IMR-90 (cell line): ENCODE measurements at places on chromosomes 5 and 9.

DNA sequence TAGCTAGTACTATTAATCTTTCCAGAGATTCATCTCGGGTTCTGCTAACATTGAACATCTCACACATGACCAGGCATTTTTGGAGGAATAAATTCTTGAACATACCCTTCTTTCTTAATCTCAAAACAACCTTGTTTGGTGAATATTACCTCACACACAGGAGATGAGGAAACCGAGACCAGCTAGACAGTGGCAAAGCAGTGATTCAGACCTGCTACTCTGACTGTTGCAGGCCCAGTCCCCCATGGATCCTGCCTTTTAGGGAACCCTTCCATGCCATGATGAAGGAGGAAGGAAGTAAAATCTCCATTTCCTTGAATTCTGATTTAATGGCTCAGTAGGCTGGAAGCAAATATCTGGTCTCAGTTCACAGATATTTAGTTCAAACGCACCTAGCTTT is 2.6 kb downstream of the PCSK5 start:
- H3K27ac ChIP-seq, result no peak overlapping the region
- H3K4me1 ChIP-seq, result no peaks in the 10 kb centered on the region
- H3K4me3 ChIP-seq, result no peak overlapping the region
- H3K36me3 ChIP-seq, result no peaks in the 10 kb centered on the region
- DNase-seq, result no peak

DNA sequence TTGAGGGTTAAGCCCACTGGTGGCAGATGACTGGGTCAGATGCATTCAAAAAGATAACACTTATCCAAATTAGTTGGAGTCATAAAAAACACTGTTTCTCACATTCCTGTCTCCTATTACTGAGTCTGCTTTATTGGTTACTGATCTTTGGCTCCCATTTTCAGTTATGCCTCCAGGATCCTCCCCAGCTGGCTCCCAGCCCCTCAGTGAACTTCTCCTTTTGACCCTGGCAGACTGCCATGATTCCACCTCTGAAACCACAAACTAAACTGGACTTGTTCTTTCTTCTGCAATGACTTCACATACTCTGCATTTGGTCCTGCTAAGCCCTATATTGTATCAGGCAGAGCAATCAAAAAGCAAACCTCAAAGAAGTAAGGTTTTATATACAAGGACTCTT is 860.8 kb upstream of the DMAC1 start:
- no peak for DNase-seq
- H3K27me3 ChIP-seq, result no peaks in the 10 kb centered on the region
- no peak overlapping the region for H3K27ac ChIP-seq
- no peaks in the 10 kb centered on the region for H3K4me1 ChIP-seq
- no peaks in the 10 kb centered on the region for H3K36me3 ChIP-seq
- no peak overlapping the region for H3K4me3 ChIP-seq

GRCh38 chr9:85741095-85741874 is 469 bp downstream of the AGTPBP1 start:
- no peaks in the 10 kb centered on the region for H3K36me3 ChIP-seq
- H3K4me1 ChIP-seq, result no peaks in the 10 kb centered on the region
- H3K27me3 ChIP-seq, result peaks cover 17% of the 10 kb centered on the region

- no peak for DNase-seq
- no peaks in the 10 kb centered on the region for H3K4me1 ChIP-seq
- no peak overlapping the region for H3K27ac ChIP-seq
- H3K4me3 ChIP-seq, result no peak overlapping the region
- H3K27me3 ChIP-seq, result peaks cover 11% of the 10 kb centered on the region
- no peaks in the 10 kb centered on the region for H3K36me3 ChIP-seq
Measured at GRCh38 chr5:138054206-138054605, 21.3 kb upstream of the FAM13B start.

DNA sequence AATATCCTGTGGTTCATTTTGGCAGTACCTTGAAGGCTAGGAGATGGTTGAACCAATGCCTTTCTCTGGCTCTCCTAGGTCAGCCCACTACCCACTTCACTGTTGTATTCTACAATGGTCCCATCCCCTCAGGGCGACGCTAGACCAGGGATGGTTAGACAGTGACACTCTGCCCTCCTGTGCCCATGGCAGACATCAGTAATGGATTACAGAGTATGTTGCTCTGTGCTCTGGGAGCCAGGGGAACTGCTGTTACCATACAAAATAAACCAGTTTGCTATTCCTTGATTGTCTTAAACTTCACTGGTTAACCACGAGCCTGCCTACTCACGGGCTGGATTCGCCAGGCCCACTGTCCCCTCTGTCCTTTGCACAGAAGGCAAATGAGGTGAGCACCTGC is 33.7 kb downstream of the NCS1 start:
- H3K4me3 ChIP-seq, result no peak overlapping the region
- no peak overlapping the region for H3K27ac ChIP-seq
- H3K4me1 ChIP-seq, result no peaks in the 10 kb centered on the region

DNA sequence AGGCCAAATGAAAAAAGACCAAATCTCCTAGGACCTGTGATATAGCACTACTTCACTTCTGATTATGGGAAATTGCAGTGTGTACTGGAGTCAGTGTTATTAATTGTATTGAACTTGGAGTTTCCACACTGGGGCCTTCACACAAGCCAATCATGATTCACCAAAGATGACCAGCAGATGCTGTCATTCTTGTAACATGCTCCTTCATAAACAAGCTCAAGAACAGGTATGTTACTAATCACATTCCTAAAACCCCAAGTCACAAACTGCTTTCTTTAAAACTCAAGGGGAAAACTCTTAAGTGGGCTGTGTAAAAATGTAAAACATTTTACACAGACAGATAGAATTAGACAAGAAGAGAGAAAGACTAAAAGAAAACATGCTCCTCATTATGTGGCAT is 5.6 kb downstream of the KLHL3 start:
- DNase-seq, result peak; percentile 78
- no peak overlapping the region for H3K4me3 ChIP-seq
- H3K4me1 ChIP-seq, result no peaks in the 10 kb centered on the region

GRCh38 chr9:123000371-123001068 is 32.9 kb upstream of the GPR21 start:
- no peak overlapping the region for H3K27ac ChIP-seq
- 0 out of 2 replicates have a peak, but pooled peaks cover 1% of the 10 kb centered on the region for H3K4me1 ChIP-seq
- no peaks in the 10 kb centered on the region for H3K27me3 ChIP-seq
- no peak overlapping the region for H3K4me3 ChIP-seq
- H3K36me3 ChIP-seq, result peaks cover 12% of the 10 kb centered on the region

GRCh38 chr9:98415782-98416181 is 160.3 kb upstream of the TBC1D2 start:
- H3K36me3 ChIP-seq, result no peaks in the 10 kb centered on the region
- H3K27ac ChIP-seq, result no peak overlapping the region
- DNase-seq, result no peak

DNA sequence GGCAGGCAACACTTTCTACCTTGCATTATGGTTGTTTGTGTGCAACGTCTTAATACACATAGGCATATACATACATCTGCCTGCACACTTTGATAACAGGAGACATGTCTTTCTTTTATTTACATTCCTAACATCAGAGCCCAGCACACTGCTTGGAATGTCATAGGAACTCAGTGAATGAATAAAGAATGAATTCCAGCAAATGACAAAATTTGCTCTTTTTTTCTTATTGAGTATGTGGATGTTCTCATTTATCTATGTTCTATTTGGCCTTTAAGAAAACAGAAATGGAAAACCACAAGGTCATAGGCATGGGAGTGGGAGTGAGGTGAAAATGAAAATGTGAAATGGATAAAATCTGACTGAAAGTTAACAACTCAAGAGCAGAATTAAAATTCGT is 36.3 kb upstream of the PALM2AKAP2 start:
- DNase-seq, result no peak
- H3K4me1 ChIP-seq, result peaks cover 10% of the 10 kb centered on the region
- H3K36me3 ChIP-seq, result no peaks in the 10 kb centered on the region
- H3K27me3 ChIP-seq, result no peaks in the 10 kb centered on the region

- no peak for DNase-seq
- H3K27ac ChIP-seq, result peak overlapping the region; percentile 90
- peak overlapping the region; percentile 51 for H3K4me3 ChIP-seq
- H3K36me3 ChIP-seq, result peaks cover 4% of the 10 kb centered on the region; the same call in 1 of the 2 replicates
- no peaks in the 10 kb centered on the region for H3K27me3 ChIP-seq
Measured at GRCh38 chr5:34007201-34007620, 639 bp downstream of the AMACR start.

- H3K27me3 ChIP-seq, result no peaks in the 10 kb centered on the region
- no peak for DNase-seq
- H3K4me1 ChIP-seq, result no peaks in the 10 kb centered on the region
- no peaks in the 10 kb centered on the region for H3K36me3 ChIP-seq
- no peak overlapping the region for H3K4me3 ChIP-seq
Measured at GRCh38 chr5:164748861-164749260, 1243.4 kb downstream of the MAT2B start.

DNA sequence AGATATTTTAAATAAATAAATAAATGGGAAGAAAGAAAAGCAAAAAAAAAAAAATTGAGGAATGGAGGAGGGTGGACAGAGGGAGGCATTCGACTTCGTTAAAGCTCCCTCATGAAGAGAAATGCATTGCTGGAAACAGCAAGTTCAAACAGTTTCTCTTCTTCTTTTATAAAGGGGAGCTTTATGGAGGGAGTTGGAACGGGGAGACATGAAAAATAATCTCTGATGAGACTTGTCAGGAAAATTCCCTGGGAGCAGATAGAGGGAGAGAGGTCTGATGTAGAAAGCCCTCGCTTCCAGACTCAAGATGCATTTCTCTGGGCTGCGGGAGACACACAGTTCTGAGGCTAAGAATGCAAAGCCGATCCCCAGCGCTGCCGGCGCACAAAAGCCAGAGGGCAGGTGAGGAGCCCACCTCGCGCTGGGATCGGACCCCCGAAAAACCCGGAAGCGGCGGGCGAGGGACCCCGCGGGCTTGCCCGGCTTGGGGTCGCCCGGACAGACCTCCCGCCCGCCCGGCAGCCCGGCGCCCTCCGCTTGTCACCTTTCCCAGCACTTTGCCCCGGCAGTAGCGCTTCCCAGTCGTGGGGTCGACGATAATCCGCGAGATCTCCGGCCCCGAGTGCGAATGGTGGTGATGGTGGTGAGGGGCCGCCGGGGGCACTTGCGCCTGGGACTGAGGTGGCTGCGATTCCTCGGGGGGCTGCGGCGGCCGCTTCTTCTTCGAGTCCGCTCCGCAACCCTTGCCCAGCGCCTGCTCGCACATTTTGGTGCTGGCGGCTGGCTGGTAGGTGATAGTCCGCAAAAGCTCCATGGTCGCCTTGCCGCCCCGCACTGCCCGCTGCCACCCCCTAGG is 512 bp downstream of the PLK2 start:
- DNase-seq, result peak; percentile 38
- no peaks in the 10 kb centered on the region for H3K27me3 ChIP-seq
- H3K27ac ChIP-seq, result peak overlapping the region; percentile 81
- H3K4me3 ChIP-seq, result peak overlapping the region; percentile 85
- peaks cover 2% of the 10 kb centered on the region for H3K4me1 ChIP-seq
- peaks cover 42% of the 10 kb centered on the region for H3K36me3 ChIP-seq

- H3K36me3 ChIP-seq, result peaks cover 10% of the 10 kb centered on the region
- H3K27ac ChIP-seq, result no peak overlapping the region
- no peaks in the 10 kb centered on the region for H3K27me3 ChIP-seq
- H3K4me1 ChIP-seq, result no peaks in the 10 kb centered on the region
- peak; percentile 59 for DNase-seq
Measured at GRCh38 chr9:137286975-137287383, 9.5 kb downstream of the TOR4A start.

GRCh38 chr5:173736374-173736773 is 119.9 kb upstream of the BOD1 start:
- no peak overlapping the region for H3K4me3 ChIP-seq
- DNase-seq, result no peak
- no peaks in the 10 kb centered on the region for H3K36me3 ChIP-seq
